T-helper 2 cell (primary cell): ENCODE measurements at places on chromosomes 2 and 18.

GRCh38 chr2:197216361-197216979, 94.1 kb downstream of the ANKRD44 start:
- DNase-seq, result no peak

DNA sequence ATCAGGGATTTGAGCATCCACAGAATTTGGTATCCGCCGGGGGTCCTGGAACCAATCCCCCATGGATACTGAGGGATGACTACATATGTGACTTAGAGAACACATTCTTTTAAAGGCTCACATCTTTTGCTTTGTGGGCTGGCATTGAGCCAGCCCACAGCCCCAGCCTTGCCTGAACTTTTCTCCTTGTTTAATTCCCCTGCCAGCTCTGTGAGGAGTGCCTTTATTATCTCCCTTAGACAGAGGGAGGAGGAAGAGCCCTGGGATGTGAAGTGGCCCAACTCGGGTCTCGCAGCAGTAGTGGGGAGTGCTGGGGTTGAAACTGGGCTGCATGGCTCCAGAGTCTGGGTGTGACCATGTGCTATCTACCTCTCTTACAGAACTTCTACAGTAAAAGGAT, 7.6 kb downstream of the TTC39C start:
- DNase-seq, result no peak

DNA sequence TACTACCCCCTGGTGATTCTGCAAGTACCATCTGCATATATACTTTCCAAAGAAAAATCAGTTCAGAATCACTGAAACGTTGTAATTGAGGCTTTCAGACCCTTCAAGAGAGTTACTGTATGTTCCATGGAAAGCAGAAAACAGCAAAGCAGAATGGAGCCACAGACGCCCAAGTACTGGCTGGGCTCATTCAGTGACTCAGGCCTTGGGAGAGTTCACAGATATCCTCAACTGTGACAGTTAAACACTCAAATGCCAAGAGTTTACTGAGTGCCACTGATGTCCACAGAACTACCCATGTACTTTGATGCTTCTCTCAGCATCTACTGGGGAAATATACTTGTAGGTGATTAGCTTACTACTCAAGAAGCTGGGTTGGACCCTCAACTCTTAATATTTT, 303.4 kb downstream of the TCF4 start:
- DNase-seq, result no peak

DNA sequence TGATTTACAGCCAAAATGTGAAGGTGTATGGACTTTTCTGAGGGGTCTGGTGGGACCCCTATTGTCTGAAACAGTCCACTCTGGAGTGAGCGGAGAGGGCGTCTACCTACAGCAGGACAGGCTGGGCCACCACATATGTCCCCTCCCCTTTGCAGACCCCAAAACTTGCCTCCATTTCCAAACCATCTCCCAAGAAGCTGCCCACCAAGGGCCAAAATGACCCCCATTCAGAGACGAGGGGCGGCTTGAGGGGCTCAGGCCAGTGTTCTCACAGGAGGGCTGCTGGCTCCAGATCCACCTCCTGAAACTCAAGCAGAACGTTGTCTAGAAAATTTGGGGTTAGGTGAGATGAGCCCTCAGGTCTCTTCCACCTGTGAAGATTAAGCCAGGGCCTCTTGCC, 161.1 kb upstream of the SALL3 start:
- no peak for DNase-seq

- DNase-seq, result no peak
Observed at GRCh38 chr2:75071766-75072165, 113.3 kb downstream of the POLE4 start.

- no peak for DNase-seq
Observed at GRCh38 chr2:857937-858336, 92.7 kb upstream of the SNTG2 start.
